Natural killer cell (primary cell): ENCODE measurements at places on chromosomes 3 and 15. TPM values are rescaled to one million over a fixed set of nuclear protein-coding genes. Genes with fewer than 3 reads are reported as not detected.

DNA sequence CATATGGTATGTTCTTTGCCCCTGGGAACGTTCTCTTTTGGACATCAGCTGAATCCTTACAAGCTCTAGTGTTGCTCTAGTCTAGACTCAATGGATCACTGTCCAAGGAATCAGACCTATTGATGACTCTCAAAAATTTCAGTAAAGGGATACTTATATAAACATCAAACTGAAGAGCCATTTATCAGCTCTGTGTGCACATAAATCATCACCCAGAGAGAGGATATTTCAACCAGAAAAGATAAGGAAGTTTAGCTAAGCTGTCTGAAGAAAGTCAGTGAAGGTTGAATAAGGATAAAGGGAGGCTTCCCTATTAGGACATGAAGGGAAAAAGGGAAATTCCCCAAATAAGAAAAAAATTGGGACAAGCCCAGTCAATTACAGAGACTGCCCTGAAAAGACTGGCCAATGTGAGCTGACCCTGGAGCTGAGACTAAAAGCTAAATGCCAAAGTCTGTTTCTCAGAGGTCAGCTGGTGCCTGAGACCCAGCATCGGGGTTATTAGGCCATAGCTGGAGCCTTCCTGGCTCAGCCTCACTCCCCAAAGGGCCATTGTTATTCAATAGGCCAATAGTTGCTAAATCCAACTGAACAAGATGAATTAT lies 424.1 kb upstream of the THBS1 start:
- H3K27me3 ChIP-seq = peaks cover 5% of the 10 kb centered on the region
- DNase-seq = no peak
- H3K4me3 ChIP-seq = no peak overlapping the region
- no peak overlapping the region for H3K27ac ChIP-seq
- no peaks in the 10 kb centered on the region for H3K4me1 ChIP-seq

DNA sequence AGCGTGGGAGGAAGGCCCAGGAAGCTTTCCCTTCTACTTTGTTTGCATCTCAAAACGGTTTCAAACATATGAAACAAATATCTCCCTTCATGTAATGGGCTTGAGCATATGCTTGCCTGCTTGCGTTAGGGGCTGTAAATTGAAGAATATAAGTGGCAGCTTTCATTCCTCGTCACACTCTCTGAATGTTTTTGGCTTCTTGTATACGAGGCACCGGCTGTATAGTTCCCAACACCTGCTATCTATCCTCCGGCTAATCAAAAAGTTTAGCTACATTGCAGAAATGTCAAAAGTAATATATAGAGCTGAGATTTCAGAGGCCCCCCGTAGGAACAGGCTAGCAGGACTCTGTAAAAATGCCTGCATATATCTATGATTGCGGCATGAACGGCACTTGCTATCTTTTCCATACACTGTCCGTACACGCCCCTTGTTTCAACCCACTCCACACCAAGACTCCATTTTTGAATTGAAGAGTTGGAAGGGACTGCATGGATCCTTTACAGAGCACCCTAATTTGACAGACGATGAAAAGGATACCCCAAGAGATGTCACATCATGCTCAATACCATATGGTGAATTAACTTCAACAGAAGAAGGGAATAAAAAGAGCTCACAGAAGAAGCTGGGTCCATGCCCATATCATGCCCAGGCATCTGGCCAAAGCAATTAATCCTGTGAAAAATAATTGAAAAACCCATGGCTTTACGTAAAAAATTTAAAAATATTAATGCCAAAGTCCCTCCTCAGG lies 2.5 kb downstream of the MASP1 start:
- H3K4me3 ChIP-seq = no peak overlapping the region
- H3K27ac ChIP-seq = no peak overlapping the region
- DNase-seq = no peak
- no peaks in the 10 kb centered on the region for H3K4me1 ChIP-seq

Gene MUSTN1
- 6.8 TPM for total RNA-seq

Gene CLDN11
- not detected for total RNA-seq

Gene RARB
- not detected for total RNA-seq
